Mucosa of gallbladder (tissue), 1 donor: ENCODE measurements at places on chromosomes 5 and 9. TPM values are rescaled to one million over a fixed set of nuclear protein-coding genes. Genes with fewer than 3 reads are reported as not detected.

Gene ARL10
- total RNA-seq, result 6.6 TPM

Gene CD14
- total RNA-seq, result 104 TPM

Gene FBXW5
- total RNA-seq, result 144 TPM

Gene POU5F2
- total RNA-seq, result 1.0 TPM

Gene ITK
- total RNA-seq, result 6.0 TPM

Gene GNA14
- total RNA-seq, result 11.3 TPM

Gene PFN3
- total RNA-seq, result not detected

Gene BAAT
- total RNA-seq, result 117 TPM

Gene CTNND2
- total RNA-seq, result 131 TPM

Gene FAM174A
- 16.6 TPM for total RNA-seq

Gene PPIC
- 28.8 TPM for total RNA-seq

Gene SLC9A3
- total RNA-seq, result 537 TPM

Gene IFNB1
- not detected for total RNA-seq

Gene PCDHA4
- 8.0 TPM for total RNA-seq

Gene GABRA1
- not detected for total RNA-seq

Gene C9orf152
- total RNA-seq, result 44.4 TPM

Gene CARD9
- total RNA-seq, result 8.2 TPM

Gene IRGM
- 0.29 TPM for total RNA-seq

Gene SYK
- 42.9 TPM for total RNA-seq

Gene PCDHGB4
- 5.2 TPM for total RNA-seq

Gene PLPPR1
- total RNA-seq, result 0.29 TPM

Gene CHD1
- 26.5 TPM for total RNA-seq

Gene MZB1
- 1.1 TPM for total RNA-seq

Gene FAT2
- total RNA-seq, result 0.03 TPM

Gene KYAT1
- 9.7 TPM for total RNA-seq

Gene PCDHA7
- total RNA-seq, result 0.89 TPM

Gene HTR4
- 3.8 TPM for total RNA-seq

Gene FAM200C
- 5.4 TPM for total RNA-seq

Gene NPR2
- 22.0 TPM for total RNA-seq

Gene CEP78
- total RNA-seq, result 13.7 TPM

Gene CDK5RAP2
- 43.3 TPM for total RNA-seq

Gene SLC25A2
- not detected for total RNA-seq

Gene GARIN3
- not detected for total RNA-seq

Gene NR5A1
- 0.37 TPM for total RNA-seq

Gene CDC42SE2
- 47.6 TPM for total RNA-seq
